ENCODE measurements at places on chromosomes 7 and 10.

DNA sequence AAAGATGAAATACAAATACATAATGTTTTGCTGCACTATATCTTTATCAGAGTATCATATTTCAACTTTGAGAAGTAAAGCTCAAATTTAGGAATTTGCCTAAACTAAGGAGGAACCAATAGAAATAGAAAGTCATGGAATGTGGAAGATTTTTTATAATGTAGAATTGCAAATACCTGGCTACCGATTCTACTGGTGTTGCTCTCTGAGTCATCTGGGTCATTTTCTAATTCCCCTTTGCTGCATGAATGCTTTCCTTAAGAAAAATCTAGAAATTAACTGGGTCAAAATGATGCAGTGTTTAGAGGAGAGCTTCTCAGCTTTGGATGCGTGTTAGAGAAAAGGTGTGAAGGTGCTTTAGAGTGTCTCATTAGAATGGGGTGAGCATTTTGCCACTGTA is 568.9 kb upstream of the ANKRD30A start:
- DNase-seq, result no peak

- no peak for DNase-seq
These were observed 134.3 kb upstream of the TNRC18 start for GRCh38 chr7:5557920-5558401.

DNA sequence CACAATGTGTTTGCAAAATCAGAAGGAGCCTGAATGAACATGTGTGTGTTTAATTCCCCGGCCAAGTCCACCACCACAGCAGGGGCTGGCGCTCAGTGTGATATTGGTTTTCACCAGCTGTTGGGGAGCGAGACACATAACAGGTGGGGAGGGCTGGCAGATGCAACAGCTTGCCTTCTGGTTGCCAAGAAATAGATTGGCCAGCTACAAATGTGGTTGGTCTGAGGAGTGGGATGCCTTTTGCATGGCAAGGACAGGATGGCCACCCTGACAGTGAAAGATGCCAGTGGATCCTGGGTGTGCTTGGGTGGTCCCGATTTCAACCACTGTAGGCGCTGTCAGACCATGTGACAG is 292.5 kb upstream of the FZD8 start:
- DNase-seq, result peak; percentile 66

GRCh38 chr7:57403601-57404342 is 46.2 kb upstream of the ZNF716 start:
- no peak for DNase-seq

- DNase-seq, result no peak
These were observed 798 bp downstream of the BLNK start for GRCh38 chr10:96270571-96270970.
